ENCODE measurements at places on chromosomes 7 and 10.

GRCh38 chr7:151869109-151869428 is 7.8 kb downstream of the PRKAG2 start:
- no peak for DNase-seq

DNA sequence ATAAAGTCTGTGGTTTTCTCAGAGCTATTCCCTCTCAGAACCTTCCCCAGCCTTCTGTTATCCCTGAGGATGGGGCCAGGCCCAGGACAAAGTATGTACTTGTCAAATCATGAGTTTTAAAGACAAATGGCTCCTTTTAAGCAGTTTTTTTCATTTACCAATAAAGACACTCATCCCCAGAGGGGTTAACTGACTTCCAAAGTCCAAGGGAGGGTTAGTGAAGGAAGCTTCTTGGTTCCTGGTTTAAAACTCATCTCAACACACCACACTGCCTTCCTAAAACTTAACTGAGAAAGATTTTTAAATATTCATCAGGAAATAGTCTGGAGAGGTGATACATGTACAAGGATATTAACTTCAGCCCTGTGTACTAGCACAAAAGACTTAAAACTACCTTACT is 15.9 kb downstream of the NMT2 start:
- no peak for DNase-seq

- DNase-seq = no peak
These were observed 53.6 kb upstream of the CHCHD3 start for GRCh38 chr7:133135451-133135850.

GRCh38 chr10:2933924-2934323 is 133.4 kb upstream of the PFKP start:
- DNase-seq = no peak

GRCh38 chr10:96413151-96413787 is 54.5 kb upstream of the OPALIN start:
- DNase-seq = no peak

GRCh38 chr10:102799691-102800471 is 37.3 kb downstream of the CYP17A1 start:
- no peak for DNase-seq

- no peak for DNase-seq
These were observed 2.4 kb downstream of the RASGEF1A start for GRCh38 chr10:43264344-43264964.

- DNase-seq = no peak
These were observed 74.0 kb upstream of the AFAP1L2 start for GRCh38 chr10:114478281-114478680.

GRCh38 chr7:128437426-128438332 is 18.0 kb upstream of the HILPDA start:
- no peak for DNase-seq

DNA sequence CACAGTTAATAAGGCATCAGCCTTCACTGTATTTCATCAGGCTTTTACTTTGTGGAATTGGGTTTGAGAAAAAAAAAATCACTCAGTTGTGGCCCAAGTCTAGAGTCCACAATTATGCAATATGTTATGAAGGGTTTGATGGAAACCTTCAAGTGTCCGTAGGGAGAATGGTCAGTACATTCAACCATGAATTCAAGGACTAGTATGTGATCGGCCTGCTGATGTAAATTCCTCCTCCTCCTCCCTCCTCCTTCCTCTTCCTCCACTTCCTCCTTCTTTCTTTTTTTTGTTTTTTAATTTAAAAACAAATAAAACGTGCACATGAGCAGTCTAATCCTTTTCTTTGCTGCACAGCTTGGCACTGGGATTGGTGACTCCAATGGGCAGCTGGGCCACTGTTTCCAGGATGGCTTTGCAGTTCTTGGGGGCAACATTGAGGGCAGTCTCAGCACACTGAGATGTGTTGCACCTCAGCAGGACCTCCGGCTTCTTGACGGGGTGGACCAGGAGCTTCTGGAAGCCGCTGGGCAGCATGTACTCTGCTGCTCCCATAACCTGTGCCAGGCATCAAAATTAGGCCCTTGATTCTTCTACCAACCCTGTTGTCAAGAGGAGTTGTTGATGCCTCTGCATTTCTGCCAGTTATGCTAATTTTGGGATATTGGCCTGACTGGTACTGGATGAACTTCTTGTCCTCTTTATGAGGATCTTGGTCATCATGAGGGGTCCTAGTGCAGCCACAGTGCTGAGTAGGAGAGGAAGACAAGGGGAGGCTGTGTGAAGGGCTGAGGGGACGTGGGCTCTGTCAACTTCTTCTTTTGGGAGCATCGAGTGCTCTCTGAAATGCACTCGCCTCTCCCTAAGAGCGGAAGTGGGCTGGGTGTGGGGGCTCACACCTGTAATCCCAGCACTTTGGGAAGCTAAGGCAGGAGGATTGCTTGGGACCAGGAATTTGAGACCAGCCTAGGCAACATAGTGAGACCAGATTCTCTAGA is 9.3 kb upstream of the IL2RA start:
- no peak for DNase-seq

DNA sequence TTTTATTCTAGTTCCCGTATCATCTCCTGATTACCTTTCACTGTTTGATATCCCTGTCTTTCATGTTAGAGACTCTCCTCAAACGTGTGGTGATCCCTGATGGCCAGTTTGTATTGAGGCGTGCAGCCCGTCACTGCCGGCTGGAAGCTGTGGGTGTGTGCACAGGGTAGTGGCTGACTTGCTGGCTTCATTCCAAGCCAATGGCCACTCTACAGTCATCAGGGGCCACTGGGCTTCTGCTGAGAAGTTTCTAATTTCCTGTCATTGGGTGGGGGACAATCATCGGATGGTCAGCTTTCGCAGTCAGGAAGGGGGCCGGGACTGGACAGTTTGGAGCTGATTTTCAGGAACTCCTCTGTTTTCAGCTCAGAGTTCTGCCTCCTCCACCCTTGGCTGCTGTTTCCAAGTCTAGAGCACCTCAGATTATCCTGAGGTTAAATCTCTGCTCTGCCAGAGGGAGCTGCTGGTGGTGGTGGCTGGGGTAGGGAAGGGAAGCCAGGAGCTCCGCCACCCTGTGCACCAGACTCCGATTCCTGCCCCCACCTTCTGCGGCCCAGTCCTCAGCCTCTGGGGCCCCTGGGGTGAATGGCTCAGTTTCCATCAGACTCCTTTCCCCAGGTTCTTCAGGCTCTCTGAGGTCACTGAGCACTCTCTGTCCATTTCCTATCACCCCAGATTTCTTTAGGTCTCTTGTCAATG is 34.9 kb downstream of the BAIAP2L1 start:
- no peak for DNase-seq

DNA sequence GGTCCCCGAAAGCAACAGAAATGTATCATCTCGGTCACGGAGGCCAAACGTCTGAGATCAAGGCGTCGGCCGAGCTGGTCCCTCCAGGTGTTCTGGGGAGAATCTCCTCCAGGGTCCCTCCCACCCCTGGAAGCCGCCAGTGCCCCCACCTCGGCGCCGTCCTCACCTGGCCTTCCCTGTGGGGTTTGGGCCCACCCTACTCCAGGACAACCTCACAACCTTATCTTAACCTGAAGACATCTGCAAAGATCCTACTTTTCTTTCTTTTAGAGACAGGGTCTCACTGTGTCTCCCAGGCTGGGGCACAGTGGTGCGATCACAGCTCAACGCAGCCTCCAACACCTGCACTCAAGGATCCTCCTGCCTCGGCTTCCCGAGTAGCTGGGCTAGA is 33.4 kb downstream of the ADAP1 start:
- no peak for DNase-seq

DNA sequence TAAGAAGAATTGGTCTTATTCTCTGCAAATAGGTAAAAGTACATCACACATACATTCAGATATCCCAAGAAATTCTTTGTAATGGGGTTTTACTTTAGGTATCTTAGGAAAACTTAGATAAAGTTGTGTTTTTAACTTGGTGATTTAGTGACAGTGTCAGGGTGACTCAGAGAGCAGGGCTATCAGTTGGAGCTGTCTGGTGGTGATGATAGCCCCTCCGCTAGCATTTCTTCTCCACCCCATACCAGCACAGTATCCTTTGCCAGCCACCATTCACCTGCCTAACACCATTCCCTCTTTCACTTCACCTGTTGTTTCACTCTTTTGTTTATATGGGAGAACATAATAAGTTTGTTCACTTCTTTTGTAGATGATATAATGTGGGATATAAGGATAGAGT is 30.4 kb downstream of the VPS50 start:
- no peak for DNase-seq

DNA sequence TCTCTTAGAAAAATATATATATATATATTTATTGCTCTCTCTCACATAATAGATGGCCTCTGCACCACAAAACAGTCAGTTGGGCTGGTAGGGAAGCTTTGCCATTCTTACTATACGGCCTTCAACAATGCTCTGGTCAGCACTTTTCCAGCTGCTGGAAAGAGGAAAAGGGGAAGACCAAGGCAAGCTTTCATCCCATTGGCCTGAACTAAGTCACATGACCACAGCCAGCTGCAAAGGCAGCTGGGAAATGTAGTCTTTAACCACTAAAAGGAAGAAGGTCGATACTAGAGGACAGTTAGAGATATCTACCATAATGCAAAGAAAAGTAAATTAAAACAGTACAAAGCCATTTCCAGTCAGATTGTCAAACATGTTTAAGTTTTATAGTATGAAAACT is 58.4 kb upstream of the MACROH2A2 start:
- DNase-seq = no peak

DNA sequence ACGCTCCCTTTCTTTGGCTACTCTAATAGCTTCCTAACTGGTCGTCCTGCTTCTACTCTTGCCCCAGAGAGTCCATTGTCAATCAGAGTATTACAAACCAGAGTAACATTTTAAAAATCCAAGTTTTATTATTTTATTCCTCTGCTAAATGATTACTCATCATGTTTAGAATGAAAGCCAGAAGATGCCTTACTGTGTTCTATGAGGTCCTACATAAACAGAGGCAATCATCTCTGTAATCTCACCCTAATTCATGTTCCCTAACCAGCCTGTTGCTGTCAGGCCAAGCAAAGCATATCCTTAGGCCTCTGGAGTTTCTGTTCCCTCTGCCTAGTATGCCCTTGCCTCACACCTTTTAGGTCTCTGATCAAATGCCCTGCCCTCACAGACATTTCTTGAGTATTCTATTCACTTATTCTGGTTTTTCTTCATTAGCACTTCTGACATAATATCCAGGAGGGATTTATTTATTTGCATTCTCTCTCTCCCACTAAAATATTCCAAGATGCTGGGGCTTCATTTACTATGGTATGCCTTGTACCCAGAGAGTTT is 497.5 kb downstream of the PHTF2 start:
- DNase-seq = no peak

Measured in NCI-H1436 (cell line).